Posterior cingulate gyrus (tissue), 11 donors: ENCODE measurements at places on chromosomes 3 and 15.

DNA sequence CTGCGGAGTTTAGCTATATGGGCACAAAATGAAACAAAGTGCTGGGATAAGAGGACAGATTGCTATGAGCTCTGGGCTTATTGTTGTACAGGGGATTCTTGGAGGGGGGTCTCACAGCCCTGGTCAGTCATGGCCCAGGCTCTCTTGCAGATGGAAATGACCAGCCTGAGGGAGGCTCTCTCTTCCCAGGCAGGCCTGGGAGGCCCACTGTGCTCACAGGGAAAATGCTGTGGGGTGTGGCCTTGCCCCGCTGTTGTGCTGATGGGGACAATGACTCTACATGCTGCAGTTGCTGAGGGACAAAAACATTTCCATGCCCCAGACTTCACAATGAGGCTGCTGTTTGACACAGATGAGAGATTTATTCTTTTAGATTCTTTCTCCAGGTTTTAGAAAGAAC, 202.2 kb downstream of the KLF13 start:
- DNase-seq = no peak

DNA sequence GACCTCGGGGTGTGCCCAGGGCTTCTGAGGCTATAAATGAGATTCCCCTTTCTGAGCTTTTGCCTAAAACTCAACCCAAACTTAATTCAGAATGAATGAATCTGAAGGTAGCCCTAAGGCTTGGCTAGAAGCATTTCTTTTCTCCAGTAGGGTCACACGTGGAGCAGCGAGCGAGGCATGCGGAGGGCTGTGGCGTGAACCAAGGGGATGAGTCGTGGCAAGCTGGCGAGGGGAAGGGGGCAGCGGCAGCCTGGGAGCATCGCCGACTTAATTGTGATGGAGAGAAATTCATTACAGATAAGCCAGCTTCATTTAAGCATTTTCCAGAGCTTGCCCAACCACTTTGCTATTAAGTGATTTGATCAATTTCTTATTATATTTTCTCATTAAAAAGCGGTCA, 79.9 kb downstream of the CHSY1 start:
- no peak for DNase-seq

- no peak for DNase-seq
Observed at GRCh38 chr3:57063032-57063431, 2.6 kb downstream of the SPATA12 start.

DNA sequence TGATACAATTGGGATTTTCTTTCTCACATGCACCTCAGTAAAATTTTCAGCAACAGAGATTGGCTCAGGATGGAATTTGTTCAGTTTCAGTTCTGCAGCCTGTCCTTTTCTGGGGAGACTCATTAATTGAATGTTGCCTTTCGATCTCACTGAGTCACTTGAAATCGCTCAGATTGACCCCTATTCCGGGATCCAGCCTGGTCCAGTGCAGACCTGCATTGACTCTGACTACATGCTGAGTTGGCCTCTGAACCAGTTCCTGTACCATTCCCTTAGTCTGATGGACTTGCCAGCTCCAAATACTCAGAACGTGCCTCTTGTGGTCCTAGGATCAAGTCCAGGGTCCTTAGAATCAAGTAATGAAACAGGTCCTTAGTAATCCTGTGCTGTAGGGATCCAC, 9.4 kb downstream of the IGF1R start:
- no peak for DNase-seq

DNA sequence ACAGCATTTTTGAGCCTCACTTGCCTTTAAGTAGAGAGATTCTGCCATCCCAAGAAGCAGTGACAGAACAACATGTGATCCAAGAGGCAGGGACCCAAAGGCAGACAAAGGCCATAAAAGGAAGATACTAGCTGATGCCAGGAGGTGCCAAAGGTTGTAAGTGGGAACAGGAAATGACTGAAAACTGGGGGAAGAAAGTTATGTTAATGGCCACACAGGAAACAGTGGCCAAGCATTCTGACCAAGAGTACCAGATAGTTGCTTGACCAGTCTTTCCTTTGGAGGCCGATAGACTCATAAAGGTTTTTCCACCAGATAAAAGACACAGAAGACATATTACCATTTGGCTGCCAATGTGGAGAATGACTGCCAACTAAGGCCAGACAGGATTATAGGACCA, 274.5 kb upstream of the PEX5L start:
- no peak for DNase-seq

- DNase-seq = no peak
Observed at GRCh38 chr3:185822221-185823000, 2.4 kb downstream of the IGF2BP2 start.

DNA sequence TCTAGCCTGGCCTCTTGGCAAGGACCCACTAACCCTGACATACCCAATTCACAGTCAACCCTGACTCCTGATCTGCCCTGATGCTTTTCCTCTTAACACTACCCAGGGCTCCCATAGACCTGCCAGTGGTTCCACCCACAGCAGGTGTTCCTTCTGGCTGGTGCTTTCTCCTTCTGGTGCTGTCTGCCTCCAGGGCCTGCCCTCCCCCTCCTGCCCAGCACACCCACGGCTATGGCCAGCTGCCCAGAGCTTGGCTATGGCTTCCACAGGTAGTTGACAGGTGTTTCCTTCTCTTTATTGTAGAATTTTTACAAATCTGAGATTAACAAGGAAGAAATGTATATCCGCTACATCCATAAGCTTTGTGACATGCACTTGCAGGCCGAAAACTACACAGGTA, 46.5 kb upstream of the MANF start:
- no peak for DNase-seq

DNA sequence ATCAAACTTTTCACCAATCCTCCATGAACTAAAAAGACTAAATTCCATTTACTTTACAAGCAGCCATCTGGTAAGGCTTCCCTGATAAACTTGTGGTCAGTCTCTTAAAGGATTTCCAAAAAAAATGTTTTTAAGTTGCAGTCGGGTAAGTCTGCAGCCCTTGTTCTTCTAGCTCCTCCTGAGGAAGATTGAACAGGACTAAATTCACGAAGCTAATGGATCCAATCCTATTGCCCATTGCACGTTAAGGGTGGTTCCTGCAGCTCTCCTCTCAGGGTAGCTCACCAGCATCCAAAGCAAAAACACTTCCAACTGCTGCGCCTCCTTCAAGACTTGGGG, 2.8 kb downstream of the HES1 start:
- no peak for DNase-seq

GRCh38 chr3:18579661-18580060, 154.5 kb upstream of the SATB1 start:
- no peak for DNase-seq

- DNase-seq = no peak
Observed at GRCh38 chr3:97954228-97954827, 17.9 kb downstream of the RIOX2 start.

DNA sequence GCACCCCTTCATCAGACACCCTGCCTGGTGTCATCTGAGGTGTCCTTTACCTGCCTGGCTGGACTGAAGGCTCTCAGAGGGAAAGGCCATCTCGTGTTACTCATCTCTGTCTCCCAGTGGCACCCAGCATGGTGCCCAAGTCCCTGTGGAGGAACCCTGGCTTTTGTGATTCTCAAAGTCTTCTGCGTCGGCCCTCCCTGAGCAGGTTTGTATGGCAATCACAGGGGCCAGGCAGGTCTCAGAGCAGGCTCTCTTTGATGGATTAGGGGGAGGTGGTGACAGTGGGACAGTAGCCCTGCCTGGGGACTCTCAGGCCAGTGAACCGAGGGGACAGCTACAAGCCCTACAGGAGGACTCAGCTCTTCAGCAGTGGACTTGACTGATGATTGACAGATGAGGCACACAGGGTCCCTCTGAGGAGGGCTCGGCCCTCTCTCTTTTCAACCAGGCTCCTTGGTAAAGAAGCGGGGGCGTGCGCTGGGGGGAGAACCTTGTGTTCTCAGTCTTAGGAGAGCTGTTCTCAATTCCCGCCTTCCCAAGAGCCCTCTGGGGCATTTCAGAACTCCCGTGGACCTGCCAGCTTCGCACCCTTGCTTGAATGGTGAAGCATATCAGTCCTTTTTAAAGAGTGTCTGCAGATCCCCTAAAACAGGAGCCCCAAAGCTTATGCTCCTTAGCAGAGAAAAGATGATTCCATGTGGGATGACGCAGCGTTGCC, 108.3 kb downstream of the VGLL4 start:
- DNase-seq = no peak

DNA sequence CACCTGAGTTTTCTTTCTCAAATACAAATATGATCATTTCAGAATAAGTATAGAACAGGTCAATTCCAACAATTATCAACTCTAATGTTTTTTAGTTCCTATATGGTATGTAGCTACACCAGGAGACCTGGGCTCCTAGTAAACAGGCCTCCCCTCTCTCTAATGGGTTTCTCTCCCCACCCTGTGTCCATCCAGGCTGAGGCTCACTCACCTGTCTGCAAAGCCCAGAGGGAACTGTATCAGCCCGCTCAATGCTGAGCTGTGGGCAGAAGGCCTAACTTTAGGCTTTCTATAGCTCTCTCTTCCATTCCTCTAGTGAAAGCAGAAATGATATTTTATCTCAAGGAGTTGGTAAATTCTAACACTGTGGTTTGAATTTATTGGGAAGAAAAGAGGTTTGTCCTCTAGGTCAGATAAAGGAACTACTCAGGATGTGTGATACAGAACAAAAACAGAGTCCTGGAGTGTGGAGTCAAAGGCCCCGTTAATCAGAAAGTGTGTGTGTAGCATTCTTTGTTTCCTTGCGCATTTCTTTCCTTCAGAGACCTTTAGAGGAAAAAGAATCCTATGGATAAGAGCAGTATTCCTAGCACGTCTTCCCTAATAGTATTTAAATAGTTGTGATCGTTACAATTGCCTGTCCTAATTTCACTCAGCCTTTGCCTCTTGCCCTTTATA, 408.9 kb downstream of the PYDC2 start:
- DNase-seq = no peak

- DNase-seq = no peak
Observed at GRCh38 chr15:55694652-55695150, 48.3 kb downstream of the PRTG start.

GRCh38 chr3:191721390-191721861, 260.5 kb downstream of the PYDC2 start:
- DNase-seq = no peak

GRCh38 chr3:120300971-120301370, 15.9 kb upstream of the GPR156 start:
- no peak for DNase-seq

DNA sequence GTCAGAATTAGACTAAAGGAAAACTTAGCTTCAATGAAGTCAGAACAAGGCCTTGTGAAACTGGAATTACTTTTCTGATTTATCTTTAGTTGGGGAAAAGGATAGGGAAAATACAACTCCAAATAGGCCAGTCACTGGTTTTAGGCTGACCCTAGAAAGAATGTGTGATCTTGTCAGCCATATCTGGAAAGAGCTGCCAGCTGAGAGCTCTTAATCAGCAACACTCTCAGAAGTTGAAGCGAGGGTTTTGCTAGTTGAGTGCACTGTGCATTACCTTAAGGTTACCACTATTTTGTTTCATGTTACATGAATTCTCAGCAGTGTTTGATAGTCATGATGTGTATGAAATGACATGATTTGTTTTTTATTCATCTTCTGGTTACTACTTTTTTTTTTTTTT, 905.3 kb upstream of the ALCAM start:
- DNase-seq = no peak

- no peak for DNase-seq
Observed at GRCh38 chr15:52649686-52650085, 29.5 kb downstream of the ATOSA start.

DNA sequence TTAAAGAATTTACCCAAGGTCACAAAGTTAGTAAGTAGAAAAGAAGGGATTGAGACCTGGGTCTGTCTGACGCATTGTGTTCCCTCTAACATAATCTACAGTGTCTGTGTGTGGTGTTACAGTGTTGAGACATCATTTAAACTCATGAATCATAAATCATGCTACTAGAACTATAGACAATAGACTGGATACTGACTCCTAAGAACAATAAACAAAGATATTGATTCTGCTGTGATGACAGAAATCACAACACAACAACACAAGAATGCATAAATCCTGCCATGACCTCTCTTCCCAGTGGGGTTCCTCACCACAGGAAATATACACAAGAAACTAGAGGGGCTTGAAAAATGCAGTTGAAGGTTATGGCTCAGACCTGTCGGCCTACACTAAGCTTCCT, 44.3 kb downstream of the TRIM69 start:
- DNase-seq = no peak

DNA sequence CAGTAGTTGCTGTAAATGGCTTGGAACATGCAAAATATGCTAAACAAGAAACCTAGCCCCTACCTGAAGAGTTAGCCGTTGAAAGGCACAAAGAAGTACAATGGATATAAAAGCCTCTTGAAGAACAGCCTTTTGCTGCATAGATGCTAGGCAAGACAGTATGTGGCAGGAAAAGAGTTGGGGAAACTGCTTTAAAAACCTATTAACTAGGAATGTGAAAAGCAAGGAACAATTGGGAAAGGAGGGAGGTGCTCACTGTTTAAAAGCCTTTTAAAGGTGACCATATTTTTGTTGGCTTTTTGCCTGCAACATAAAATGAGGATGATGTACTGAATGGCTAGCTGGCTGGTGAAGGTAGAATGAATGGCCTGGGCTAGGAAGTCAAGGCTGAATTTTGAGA, 24.5 kb upstream of the SOX2 start:
- no peak for DNase-seq

- DNase-seq = no peak
Observed at GRCh38 chr15:33621141-33621540, 310.4 kb downstream of the RYR3 start.
